NCI-H446 (cell line): ENCODE measurements at places on chromosomes 7 and 10.

GRCh38 chr10:33566001-33566400 lies 231.5 kb upstream of the NRP1 start:
- DNase-seq, result no peak

DNA sequence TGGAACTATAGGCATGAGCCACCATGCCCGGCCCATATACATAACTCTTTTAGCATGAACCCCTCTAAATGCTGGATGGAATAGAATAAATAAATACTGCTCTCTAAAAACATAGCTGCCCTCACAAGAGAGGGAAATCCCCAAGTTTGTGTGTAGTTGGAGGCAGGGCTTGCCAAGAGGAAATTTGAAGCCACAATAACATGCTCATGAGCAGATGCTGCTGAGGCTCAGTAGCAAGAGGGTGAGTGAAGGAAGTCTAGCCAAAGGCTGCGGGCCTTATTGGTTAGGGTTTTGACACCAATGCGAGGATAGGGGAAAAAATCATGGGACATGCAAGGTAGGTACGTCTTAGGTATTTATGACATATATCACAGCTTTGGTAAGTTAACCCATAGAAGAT lies 17.3 kb downstream of the TPK1 start:
- DNase-seq, result no peak

- DNase-seq, result no peak
These were observed 566.7 kb upstream of the NRP1 start for GRCh38 chr10:33901166-33901565.

DNA sequence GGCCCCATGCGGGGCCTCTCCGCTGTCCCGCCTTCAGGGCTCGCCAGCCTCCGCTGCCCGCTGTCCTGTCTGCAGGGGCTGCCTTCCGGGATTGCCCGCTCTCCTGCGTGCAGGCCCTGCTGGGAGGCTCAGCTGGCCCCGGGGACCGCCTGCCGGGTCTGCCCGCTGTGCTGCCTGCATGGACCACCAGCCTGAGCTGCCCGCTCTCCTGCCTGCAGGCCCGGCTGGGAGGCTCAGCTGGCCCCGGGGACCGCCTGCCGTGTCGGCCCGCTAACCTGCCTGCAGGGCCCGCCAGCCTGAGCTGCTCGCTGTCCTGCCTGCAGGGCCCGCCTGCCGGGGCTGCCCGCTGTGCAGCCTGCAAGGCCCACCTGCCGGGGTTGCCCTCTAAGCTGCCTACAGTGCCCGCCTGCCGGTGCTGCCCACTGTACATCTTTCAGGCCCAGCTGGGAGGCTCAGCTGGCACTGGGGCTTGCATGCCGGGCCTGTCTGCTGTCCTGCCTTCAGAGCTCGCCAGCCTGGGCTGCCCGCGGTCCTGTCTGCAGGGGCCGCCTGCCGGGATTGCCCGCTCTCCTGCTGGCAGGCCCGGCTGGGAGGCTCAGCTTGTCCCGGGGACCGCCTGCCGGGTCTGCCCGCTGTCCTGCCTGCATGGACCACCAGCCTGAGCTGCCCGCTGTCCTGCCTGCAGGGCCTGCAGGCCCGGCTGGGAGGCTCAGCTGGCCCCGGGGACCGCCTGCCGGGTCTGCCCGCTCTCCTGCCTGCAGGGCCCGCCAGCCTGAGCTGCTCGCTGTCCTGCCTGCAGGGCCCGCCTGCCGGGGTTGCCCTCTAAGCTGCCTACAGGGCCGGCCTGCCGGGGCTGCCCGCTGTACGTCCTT lies 165.1 kb downstream of the GLRX3 start:
- no peak for DNase-seq

DNA sequence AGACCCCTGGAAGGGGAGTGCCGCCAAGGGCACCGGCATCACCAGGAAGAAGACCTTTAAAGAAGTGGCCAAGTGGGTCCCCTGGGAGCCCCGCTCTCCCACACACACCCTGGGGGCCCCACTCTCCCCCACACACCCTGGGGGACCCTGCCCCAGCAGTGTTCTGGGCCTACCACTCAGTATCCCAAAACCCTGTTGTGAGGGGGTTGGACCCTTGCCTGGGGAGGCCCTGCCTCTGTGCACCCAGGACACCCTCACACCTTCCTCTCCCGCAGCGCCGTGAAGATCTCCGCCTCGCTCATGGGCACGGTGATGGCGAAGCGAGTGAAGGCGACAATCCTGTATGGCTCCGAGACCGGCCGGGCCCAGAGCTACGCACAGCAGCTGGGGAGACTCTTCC lies 10.7 kb downstream of the NOS3 start:
- no peak for DNase-seq

DNA sequence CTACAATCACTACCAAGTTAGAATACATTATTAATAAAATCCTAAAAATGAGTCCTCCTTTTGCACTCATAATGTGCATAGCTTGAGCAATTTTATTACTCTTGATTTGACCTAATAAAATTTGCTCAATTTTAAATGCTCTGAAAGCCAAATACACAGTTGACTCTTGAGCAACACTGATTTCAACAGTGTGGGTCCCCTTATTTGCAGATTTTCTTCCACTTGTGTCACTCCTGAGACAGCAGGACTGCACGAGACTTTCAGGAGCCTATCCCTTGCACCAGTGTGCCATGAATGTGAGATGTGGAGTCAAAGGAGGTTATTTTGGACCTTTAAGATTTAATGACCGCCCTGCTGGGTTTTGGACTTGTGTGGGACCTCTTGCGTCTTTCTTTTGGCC lies 23.2 kb downstream of the RNF216 start:
- DNase-seq, result no peak

DNA sequence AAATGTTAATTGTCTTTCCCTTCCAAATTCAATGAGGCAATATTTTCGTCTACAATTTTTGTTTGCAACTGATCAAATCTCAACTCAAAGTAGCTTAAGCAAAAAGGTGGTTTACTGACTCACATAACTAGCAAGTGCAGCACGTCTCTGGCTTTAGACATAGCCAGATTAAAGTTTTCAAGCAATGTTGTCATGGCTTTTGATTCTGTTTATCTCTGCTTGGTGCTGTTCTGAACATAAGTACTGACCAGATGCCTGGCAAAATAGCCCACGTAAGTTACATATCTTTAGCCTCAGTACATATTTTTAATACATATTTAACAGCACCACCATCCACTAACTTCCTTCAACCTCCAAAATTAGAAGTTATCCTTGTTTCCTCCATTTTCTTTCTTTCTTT lies 877.9 kb downstream of the KCNMA1 start:
- DNase-seq, result no peak

GRCh38 chr7:52209614-52210013 lies 825.8 kb upstream of the POM121L12 start:
- DNase-seq, result no peak

DNA sequence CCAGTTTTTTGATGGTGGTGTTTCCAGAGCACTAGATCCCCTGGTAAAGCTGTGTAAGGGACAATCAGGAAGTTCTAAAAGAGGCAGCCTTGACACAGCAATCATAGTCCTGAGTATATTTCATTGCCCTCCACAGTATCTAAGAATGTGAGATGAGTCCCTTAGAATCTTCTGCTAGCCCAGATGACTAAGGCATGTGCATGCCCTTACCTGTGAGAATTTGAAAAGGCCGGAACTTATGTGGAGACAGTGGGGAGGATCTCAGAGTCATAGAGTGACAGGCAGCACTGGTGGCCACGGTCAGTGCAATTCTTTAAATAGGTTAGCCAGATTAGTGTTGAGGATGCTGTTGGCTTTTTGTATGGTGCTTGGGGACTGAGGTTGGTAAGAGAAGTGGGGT lies 361.4 kb upstream of the VSTM2A start:
- no peak for DNase-seq

GRCh38 chr7:140714331-140715040 lies 18.0 kb downstream of the NDUFB2 start:
- no peak for DNase-seq

DNA sequence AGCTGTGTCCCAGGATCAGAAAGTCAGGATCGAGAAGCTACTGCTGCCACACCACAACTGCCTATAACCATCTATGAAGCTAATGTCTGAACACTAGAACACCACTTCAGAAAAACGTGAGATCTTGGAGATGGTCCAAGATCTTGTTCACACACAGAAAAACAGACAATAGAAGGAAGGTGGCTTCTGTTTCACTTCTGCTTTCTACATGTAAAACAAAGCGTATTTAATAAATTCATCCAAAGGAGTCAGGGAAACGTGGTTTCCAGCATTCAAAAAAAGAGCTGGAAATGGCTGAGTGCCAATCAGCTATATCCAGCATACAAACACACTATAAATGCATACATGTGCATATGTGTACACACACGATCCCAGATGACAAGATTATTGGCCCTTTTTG lies 70.2 kb upstream of the CCDC71L start:
- DNase-seq, result no peak

DNA sequence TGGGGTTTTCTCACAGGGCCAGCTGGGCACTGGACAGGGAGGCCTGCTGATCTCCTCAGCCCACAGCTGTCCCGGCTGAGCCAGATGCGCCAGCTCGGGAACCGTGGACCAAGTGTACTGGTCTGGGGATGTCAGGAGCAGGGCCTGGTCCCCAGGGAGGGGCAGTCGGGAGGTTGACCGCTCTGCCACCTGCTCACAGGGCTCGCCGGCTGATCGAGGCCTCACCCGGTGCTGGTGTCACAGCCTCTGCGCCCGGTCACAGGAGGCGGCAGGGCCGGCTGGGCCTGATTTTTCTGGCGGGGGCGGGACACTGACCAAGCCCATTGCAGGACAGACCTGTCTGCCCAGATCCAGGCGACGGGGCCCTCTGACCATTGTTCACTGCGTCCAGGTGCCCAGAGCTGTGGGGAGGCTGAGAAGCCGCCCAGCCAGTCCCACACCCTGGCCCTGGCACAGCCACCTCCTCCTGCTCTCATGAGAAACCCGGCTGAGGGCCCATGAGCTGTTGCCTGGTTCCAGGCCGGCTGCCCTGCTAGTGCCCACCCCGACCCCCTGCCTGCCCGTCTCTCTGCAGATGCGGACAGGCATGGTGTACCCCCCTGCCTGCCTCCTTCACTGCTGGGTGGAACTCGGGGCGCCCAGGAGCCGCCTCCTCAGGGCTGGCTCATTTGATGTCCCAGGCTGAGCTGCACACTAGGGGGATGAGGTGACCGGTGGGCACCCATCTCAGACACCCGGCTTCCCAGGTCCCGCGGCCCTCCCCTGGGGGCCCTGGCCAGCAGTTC lies 3.0 kb upstream of the TMEM184A start:
- DNase-seq, result no peak

DNA sequence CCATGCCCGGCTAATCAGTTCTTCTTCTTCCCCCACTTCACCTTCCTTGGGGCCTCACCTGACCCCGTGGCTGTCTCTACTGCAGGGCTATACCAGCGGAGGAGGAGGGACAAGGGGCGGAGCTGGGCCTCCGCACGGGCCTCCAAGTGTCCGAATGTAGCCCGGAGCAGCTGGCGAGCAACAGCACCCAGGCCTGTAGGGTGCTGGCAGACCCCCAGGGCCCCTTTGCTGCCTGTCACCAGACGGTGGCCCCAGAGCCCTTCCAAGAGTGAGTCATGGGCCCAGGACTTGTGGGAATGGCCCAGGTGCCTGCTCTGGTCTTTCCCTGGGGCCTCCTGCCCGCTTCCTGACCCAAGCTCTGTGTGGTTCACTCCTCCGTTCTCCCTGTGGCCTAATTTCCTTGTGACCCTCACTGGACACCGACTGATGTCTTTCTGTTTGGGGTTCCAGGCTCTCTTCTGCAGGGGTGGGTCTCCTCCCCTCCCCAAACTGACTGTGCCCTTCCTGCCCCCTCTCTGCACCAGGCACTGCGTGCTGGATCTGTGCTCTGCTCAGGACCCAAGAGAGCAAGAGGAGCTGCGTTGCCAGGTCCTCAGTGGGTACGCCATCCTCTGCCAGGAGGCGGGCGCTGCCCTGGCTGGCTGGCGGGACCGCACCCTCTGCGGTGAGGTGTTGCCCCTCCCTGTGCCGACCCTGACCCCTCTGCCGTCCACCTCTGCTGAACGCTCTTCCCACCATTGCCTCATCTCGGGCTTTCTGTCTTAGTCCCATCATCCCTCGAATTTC lies 35.2 kb downstream of the EPHB4 start:
- no peak for DNase-seq

- DNase-seq, result no peak
These were observed 31.7 kb downstream of the ABCC2 start for GRCh38 chr10:99814143-99814542.

DNA sequence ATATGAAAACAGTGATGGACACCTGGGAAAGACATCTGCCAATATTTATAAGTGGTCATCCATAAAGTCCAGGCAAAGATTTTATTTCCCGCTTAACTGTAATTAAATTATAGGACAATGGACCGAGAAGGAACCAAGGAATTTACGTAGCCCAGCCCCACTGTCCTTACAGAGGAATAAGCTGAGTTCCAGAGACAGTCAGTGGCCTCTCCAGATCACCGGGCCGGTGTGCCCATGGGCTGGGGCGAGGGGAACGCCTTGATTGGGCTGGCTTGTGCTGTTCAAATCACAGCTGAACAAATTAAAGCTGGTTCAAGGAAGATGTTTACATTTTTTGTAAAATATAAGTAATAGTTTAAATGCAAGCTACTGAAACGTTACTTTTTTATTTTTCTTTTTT lies 40.7 kb downstream of the PFKP start:
- no peak for DNase-seq

DNA sequence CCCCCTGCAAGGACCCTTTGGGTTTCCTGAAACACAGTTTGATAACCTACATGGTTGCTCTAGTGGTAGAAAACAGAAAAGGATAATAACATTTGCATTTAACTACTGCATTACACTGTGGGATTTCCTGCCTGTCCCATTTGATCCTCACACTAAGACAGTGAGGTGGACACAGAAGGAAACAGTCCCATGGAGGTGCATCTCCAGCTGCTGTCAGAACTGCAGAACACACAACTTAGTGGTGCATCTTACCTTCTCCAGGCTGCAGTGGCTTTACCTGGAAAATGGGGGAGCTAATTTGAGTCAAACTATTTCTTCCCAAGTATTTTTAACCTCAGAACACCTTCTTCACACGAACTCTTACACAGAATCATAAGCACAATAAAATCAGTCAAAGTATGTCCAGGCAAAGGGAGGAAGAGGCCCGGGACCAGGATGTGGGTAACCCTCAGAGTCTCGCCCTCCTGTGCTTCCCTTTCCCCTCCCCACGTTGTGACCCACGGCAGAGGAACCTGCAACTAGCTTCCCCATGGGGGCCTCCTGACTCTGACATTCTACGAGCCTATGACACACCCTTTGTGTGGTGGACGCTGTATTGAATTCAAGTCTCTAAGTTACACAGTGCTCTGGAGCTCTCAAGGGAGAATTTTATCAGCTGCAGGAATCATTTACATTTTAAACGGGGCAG lies 33.7 kb downstream of the SCRN1 start:
- DNase-seq, result no peak

DNA sequence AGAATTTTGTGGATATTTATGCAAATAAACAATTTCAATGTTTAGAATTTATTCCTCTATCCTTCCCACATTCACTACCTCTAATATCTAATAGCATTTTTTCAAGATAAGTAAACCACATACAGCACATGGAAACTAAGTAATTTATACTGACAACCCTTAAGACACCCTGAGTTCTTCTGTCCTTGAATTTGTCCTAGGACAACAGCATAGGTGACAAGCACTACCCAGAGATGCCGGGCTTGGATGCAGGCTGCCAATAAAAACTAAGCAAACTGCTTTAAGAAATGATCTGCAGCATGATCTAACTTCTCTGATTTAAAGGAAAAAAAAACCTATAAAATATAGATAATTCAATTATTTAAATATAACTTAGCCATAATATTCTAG lies 22.7 kb downstream of the NT5C3A start:
- DNase-seq, result no peak
